ENCODE measurements at places on chromosomes 11 and 22.

DNA sequence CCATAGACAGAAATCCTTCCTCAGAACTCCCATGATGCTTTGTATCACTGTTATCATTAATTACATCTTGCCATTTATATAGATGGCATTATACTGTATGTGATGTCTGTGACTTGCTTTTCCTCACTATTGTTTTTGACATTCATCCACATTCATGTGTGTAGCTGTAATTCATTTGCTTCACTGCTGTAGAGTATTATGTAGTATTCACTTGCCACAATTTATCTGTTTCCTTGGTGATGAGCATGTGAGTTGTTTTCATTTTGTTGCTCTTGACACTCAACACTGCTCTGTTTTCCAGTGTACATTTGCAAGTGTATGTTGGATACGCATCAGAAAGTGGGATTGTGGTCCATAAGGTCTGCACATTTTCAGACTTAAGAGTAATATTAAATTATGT is 328.6 kb upstream of the C11orf87 start:
- DNase-seq = no peak

GRCh38 chr22:48794906-48795305 is 1032.8 kb downstream of the BRD1 start:
- no peak for DNase-seq

GRCh38 chr11:119591836-119592310 is 137.1 kb downstream of the NECTIN1 start:
- no peak for DNase-seq

GRCh38 chr11:106656646-106657045 is 361.6 kb downstream of the GUCY1A2 start:
- no peak for DNase-seq

- DNase-seq = peak; percentile 71
Measured at GRCh38 chr11:5362017-5362625, 10.8 kb downstream of the OR51B6 start.

DNA sequence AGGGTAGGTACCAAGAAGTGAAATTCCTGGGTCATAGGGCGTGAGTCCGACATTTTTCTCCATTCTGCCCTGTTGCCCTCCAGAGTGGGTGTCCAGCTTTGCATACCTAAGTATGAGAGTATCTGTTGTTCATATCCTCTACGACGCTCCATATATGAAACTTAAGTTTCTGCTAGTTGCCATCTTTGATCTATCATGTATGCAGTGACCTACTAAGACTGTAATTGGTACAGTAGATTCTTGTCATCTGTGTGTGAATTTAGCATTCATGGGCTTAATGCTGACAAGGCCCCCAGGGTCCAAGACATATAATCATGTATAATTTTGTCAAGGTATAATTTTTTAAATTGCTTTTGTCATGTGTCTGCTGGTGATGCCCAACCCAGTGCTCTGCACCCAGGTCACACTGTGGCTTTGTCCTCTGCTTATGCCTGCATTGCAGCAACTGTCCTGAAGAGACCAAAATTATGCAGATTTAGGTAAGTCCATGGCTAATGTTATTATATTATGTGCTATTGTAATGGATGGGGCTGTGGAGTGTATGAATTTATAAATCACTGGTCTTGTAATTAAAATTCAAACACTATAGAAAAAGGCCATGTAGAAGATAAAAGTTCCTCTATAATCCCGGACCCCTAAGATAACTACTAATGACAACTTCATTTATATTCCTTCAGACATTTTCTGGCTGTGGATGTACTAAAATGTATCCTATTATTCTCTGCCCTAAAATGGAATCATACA is 12.2 kb downstream of the NEAT1 start:
- DNase-seq = peak; percentile 38

DNA sequence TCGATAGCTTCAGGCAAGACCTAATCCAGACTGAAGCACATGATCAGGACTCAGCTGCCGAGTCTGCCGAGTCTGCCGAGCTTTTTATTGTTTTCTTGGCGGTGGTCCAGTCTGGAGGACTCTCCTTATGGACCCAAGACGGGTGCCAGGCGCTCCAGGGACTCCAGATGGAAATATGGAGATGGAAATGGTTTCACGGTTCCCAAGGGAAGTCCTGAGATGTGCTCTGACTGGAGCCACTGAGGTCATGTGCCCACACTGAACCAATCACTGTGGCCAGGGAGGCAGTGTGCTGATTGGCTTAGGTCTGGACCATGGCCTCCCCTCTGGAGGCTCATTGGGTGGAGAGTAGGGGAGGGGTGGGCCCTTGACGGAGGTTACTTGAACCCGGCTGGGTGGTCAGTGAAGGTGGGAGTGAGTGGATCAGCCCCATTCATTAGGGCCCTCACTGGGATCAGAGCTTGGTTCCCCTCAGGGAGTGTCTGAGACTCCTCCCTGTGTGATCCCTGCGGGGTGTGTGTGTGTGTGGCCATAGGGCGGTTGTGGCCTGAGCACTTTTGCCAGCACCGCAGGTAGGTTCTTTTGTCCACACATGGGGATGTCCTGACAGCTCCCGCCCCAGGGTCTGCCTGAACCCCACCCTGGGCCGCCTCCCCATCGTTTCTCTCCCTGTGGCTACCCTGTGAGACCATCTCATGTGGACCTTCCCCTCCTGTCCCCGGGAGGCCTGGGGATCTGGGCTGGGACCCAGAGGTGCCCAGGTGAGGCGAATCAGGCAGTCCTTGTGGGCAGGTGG is 14.0 kb downstream of the RPS6KA4 start:
- DNase-seq = no peak

- no peak for DNase-seq
Measured at GRCh38 chr11:67022961-67023956, at the start of gene SYT12. Gene SYT12, plus strand, starts transcription at chr11:67023134. Its CDS starts 7,011 bp downstream, at chr11:67030145.

GRCh38 chr11:112085822-112086421 is 634 bp downstream of the TIMM8B start:
- peak; percentile 17 for DNase-seq
